ENCODE measurements at places on chromosomes 7 and 10.

- peaks cover 29% of the 10 kb centered on the region for H3K4me1 ChIP-seq
- peaks cover 4% of the 10 kb centered on the region for H3K27me3 ChIP-seq
- no peak overlapping the region for H3K27ac ChIP-seq
- no peaks in the 10 kb centered on the region for H3K36me3 ChIP-seq
Measured at GRCh38 chr10:77511498-77512218, 126.0 kb downstream of the KCNMA1 start.

- peaks cover 4% of the 10 kb centered on the region for H3K36me3 ChIP-seq
- no peaks in the 10 kb centered on the region for H3K4me1 ChIP-seq
- DNase-seq: no peak
- no peaks in the 10 kb centered on the region for H3K27me3 ChIP-seq
- H3K27ac ChIP-seq: no peak overlapping the region
- H3K4me3 ChIP-seq: no peak overlapping the region
Measured at GRCh38 chr7:43799605-43800004, 41.1 kb downstream of the BLVRA start.

GRCh38 chr7:129949292-129950133, 3.2 kb downstream of the UBE2H start:
- no peak overlapping the region for H3K27ac ChIP-seq
- H3K4me3 ChIP-seq: no peak overlapping the region
- peaks cover 8% of the 10 kb centered on the region for H3K36me3 ChIP-seq
- DNase-seq: no peak

DNA sequence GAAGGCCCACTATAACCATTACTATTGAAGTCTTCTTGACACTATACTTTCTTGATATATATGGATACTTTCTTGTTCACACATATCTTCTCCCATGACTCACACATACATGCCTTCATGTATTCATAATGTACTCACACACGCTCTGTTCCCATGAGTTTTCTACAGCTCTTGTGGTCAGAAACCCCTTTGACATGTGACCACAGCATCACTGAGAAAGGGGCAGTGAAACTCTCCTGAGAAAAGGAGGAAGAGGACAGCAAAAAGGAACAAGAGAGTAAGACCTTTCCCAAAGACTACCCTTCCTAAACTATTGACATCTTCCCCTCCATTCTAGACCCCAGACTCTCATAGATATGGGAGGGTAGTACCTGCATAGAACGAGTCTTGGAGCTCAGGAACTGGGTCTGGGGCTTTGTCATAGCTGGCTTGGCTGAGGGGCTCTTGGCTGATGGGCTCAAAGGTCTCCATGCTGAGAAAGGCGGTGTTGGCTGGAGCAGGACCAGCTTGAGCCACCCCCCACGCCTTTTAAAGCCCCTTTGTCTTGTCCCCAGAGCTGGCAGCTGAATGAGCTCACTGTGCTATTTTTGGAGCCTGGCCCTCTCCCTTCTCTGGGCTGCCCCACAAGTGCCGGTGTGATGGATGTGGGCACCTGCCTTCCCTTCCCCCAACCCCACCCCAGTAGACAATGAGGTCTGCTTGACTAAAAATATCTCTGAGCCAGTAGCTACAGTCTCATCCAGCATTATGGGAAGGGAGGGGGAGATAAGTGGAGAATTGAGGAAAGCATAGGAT, 5.1 kb downstream of the SYNPO2L start:
- H3K4me3 ChIP-seq: no peak overlapping the region
- no peak for DNase-seq
- H3K27ac ChIP-seq: peak overlapping the region; percentile 72
- no peaks in the 10 kb centered on the region for H3K27me3 ChIP-seq
- H3K36me3 ChIP-seq: no peaks in the 10 kb centered on the region
- H3K4me1 ChIP-seq: peaks cover 24% of the 10 kb centered on the region

DNA sequence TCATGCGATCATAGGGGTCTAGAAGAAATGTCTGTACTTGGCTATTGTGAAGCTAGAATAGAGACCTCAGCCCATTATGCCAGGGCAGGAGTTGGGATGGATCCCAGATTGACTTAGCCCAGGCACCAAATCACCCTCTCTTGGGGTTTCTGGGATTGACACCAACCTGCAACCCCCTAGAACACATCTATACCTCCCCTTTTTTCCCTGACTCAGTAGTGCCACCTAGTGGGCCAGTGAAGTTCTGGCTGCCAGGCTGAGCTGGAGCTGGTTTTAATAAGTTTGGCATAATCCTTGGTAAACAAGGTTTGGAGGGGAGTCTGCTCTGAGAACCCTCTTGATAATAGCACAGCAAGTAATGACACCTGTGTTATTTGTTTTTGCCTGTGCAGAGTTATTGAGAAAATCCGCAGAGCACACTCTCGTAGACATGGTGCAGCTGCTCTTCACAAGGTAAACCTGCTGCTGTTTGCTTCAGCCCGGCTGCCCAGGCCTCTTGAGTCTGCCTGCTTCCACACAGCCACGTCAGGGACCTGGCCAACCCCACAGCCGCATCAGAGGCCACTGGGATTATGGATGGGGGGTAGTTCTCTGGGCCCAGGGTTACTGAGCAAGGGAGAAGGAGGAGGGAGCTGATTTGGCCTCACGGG, 43.3 kb upstream of the NFKB2 start:
- no peaks in the 10 kb centered on the region for H3K36me3 ChIP-seq
- DNase-seq: peak; percentile 82
- H3K27ac ChIP-seq: no peak overlapping the region
- H3K4me1 ChIP-seq: peaks cover 5% of the 10 kb centered on the region

DNA sequence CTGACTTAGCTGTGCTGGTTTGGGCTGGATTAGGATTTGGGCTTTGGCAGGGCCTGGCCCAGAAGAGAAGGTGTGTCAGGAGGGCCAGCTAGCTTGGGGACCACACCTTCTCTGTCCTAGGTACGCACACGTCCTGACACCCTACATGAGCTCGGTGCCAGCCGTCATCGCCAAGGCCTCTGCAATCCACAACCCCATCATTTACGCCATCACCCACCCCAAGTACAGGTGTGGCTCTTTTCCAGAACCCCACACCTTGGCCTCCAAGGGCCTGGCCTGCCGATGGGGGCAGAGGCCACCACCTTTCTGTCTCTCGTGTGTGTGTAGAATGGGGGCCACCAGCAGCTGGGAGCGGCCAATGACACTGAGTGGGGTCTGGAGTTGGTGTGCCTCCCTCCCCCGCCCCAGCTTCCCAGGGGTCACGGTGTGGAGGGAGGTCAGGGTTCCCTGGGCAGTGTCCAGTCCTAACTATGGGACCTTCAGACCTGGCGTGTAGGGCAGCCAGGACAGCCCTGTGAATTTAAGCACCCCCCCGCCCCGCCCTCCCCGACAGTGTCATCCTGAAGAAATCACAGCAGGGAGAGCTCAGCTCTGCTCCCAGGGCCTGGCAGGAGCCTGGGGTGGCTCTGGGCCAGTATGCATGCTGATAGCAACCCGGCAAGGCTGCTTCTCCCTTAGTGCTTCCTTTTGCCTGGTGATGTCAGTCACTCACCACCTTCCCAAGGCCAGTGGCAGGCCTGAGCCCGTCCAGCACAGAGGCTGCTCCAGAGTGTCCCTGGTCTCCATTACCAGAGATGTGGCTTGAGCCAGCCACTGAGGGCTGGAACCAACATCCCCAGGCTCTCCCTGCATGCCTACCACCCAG, 6.9 kb upstream of the LDB3 start:
- no peak overlapping the region for H3K4me3 ChIP-seq
- H3K4me1 ChIP-seq: peaks cover 24% of the 10 kb centered on the region
- H3K36me3 ChIP-seq: no peaks in the 10 kb centered on the region
- DNase-seq: no peak
- no peaks in the 10 kb centered on the region for H3K27me3 ChIP-seq

- H3K27me3 ChIP-seq: no peaks in the 10 kb centered on the region
- H3K4me3 ChIP-seq: peak overlapping the region; percentile 3
- H3K4me1 ChIP-seq: peaks cover 75% of the 10 kb centered on the region
- peak overlapping the region; percentile 79 for H3K27ac ChIP-seq
Measured at GRCh38 chr10:17009212-17009700, 120.4 kb downstream of the CUBN start.

DNA sequence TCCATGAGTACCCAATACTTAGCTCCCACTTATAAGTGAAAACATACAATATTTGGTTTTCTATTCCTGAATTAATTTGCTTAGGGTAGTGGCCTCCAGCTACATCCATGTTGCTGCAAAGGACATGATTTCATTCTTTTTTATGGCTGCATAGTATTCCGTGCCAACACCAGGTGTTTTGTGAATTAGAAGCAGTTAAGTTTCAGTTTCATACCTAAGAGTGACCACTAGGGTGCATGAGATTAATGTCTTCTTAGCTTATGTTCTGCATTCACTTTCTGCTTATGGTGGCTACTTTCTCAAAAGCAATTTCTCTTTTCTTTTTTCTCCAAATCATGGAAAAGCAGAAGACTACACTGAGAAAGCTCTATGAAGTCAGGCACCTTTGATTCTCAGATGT, 65.1 kb upstream of the VSTM2A start:
- no peaks in the 10 kb centered on the region for H3K36me3 ChIP-seq
- no peaks in the 10 kb centered on the region for H3K4me1 ChIP-seq
- H3K27ac ChIP-seq: no peak overlapping the region

- H3K4me3 ChIP-seq: no peak overlapping the region
- H3K4me1 ChIP-seq: no peaks in the 10 kb centered on the region
- H3K27me3 ChIP-seq: no peaks in the 10 kb centered on the region
- H3K27ac ChIP-seq: no peak overlapping the region
Measured at GRCh38 chr10:124210263-124210662, 116.9 kb upstream of the CHST15 start.

Data from neural crest cell (in vitro differentiated cells).